ENCODE measurements at places on chromosomes 6 and 20. TPM values are rescaled to one million over a fixed set of nuclear protein-coding genes. Genes with fewer than 3 reads are reported as not detected.

GRCh38 chr6:139801571-139802321 is 427.3 kb upstream of the CITED2 start:
- DNase-seq = no peak

GRCh38 chr6:98827295-98828159 is 6.8 kb upstream of the POU3F2 start:
- DNase-seq = no peak

DNA sequence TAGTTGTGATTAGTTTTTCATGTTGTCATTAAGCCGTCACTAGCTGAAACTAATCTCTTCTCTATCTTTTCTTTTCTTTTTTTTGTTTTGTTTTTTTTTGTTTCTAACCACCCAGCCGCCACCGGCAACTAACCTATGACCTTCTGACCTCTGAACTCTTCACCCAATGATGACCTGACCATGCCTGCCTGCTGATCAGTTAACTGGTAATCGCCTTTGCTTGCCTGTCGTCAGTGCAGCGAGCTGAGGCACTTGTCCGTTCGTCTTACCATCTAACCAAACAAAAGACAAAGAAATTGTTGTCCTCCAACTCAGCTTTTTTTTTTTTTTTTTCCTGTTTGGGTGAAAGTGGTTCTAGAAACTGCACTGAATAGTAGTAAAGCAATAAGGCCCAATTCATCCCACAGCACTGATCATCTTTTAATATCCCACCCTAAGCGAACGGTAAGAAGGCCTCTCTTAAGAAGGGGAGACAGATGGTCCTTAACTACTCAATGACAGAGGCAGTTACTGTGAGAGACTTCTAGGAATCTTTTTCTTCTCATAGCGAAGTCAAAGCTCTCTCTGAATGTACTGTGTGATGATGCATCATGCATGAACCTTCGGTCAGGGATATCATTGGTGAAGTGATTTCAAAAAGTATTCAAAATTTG is 156.2 kb downstream of the QKI start:
- DNase-seq = no peak

DNA sequence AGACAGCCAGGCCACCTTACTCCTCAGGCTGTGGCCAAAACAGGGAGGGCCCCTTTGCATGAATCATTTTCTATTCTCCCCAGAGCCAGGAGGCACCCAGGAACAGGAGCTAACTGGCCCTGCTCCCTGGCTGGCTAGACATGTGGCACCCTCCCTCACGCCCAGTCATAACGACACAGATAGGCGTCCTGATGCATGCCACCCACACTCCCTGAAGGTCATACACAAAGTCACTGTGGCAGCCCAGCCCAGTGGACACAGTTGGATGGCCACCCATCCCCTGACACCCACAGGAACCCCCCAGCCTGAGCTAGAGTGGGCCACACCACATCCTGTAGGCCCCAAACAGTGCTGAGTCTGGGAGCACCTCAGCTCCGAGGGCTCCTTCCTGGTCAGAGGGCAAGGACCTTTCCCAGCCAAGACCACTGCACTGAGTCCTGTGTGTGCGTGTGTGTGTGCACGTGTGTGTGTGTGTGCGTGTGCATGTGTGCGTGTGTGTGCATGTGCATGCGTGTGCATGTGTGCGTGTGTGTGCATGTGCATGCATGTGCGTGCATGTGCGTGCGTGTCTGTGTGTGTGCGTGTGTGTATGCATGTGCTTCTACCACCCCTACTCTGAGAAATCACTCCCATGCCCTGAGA is 21.6 kb downstream of the TFEB start:
- DNase-seq = no peak

DNA sequence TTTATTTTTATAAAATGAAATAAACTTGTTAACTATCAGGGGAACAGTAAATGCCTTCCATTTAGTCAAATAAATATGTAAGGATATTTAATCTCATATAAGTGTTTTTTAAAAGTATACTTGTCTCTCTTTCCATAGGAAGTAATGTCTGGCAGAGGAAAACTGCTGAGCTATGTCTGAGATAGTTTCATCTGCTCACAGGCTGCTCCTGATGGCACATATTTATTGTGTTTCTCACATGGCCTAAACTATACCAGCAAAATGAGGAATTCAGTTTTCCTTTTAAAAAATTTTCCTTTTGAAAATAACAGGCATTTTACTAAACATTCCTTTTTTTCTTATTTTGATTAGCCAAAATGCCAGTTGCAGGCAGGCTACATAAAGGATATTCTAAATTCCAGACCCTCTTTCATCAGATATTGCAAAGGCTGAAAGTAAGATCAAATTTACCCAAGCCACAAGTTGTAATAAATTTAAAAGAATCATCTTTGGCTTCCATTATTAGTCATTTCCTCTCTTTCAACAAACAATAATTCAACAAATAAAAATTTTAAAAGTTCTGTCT is 60.1 kb upstream of the RNF146 start:
- no peak for DNase-seq

GRCh38 chr20:62448038-62448437 is 20.7 kb upstream of the RBBP8NL start:
- DNase-seq = no peak

GRCh38 chr6:111192911-111193555 is 105.7 kb downstream of the SLC16A10 start:
- DNase-seq = no peak

GRCh38 chr6:140485740-140486449 is 1111.4 kb upstream of the CITED2 start:
- no peak for DNase-seq

- DNase-seq = no peak
Measured at GRCh38 chr20:58800134-58800871, 50.4 kb downstream of the GNAS-AS1 start.

- no peak for DNase-seq
Measured at GRCh38 chr6:129966125-129966524, 52.3 kb upstream of the L3MBTL3 start.

DNA sequence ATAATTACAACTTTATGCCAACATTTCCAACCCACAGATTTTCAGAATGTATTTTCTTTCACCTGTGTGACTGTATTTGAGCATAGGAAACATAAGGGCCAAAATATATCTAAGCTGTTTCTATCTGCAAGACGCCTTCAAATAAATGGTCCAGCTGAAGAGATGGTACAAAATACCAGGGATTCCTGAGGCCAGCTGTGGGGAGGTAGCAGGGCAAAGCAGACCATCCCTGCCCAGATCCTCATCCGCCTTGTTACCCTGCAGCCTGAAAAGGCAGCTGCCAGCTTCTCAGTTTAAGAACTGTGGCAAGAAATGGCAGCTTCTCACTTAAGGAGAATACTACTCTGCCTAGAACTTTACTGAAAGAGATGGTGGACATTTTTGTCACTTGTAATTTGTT is 143.3 kb downstream of the KHDC1L start:
- no peak for DNase-seq

DNA sequence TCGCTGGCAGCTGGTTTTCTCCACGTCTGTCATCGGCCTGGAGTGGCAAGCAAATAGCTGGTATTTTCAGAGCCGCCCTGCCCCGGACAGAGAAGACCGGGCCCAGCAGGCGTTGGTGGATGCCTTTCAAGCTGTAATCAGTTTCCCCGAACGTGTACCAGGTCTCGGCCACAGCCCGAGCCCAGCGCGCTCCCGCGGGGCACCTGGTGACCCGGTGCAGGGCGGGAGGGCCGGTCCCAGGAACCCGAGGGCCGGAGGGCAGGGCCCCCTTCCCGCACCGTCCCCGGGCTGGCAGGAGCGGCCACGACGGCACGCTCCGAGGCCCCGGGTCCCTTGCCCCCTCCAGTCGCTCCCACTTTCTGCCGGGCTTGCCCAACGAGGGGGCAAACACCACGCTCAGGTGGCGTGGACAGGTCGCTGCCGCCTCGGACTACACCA is 348 bp upstream of the PYGB start:
- peak; percentile 38 for DNase-seq

DNA sequence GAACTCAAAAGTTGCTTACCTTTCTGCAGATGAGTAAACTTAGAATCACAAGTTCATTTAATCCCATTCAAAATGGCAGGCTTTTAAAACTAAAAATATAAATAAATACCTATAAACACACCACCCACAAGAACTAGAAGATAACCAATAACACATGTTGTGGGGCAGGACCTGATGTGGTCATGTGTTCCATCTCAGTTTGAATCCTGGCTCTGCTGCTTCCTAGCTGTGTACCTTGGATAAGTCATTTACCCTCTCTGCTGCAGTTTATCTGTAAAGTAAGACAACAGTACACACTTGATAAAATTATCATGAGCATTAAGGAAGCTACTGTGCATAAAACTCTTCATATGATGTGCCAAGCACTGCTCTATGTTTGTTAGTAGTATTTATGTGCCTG is 22.0 kb downstream of the TRIM27 start:
- no peak for DNase-seq

DNA sequence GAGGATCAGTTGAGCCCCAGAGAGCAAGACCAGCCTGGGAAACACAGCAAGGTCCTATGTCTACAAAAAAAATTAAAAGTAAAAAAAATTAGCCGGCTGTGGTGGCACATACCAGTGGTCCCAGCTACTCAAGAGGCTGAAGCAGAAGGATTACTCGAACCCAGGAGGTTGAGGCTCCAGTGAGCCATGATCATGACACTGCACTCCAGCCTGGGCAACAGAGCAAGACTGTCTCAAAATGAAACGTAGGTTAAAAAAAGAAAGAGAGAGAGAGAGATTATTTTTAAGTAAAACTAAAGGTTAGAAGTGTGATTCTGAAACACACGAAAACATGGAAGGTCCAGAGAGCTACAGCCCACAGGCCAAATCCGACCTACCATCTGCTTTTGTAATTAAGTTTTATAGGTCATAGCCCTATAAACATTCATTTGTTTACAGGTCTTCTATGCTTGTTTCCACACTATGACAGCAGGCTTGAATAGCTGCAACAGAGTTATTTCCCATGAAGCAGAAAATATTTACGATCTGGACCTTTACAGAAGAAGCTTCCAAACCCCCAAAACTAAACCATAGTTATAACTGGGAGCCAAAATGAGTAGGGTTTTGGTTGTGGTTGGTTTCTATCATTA is 279.7 kb downstream of the GMDS start:
- peak; percentile 16 for DNase-seq

- DNase-seq = no peak
Measured at GRCh38 chr20:48632017-48632824, 195.6 kb downstream of the PREX1 start.

GRCh38 chr6:3624250-3625136 is 127.0 kb downstream of the PXDC1 start:
- no peak for DNase-seq

- no peak for DNase-seq
Measured at GRCh38 chr20:4775322-4776078, 53.8 kb downstream of the PRND start.

DNA sequence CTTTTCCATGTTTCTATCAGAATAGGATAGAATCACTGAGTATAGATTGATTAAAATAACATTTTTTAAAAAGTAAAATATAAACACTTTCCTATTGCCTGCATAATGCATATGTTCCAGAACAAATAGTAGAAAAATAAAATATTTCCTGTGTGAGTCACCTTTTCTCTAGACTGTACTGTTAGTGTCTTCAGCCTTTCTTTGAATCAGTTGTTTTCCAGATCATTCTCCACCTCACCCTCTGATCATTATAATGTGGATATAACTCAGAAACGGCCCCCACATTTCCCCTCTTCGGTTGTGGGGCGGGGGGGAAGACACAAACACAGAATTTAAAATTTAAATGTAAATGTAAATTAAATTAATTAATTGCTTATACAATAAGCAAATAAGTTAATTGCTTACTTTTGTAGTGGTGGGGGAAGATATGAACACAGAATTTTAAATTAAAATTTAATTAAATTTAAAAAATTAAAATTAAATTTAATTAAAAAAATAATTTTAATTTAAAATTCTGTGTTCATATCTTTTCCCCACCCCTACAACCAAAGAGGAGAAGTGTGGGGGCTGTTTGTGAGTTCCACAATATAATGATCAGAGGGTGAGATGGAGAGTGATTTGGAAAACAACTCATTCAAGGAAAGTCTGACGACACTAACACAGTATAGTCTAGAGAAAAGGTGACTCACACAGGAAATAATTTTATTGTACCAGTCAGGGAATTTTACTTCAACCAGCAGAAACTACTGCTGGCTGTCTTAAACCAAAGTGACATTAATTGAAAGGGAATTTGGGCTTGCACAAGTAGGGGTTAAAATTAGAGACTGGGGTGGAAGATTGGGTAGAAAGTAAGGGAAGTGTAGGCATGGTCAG is 37.1 kb upstream of the PROKR2 start:
- DNase-seq = no peak

DNA sequence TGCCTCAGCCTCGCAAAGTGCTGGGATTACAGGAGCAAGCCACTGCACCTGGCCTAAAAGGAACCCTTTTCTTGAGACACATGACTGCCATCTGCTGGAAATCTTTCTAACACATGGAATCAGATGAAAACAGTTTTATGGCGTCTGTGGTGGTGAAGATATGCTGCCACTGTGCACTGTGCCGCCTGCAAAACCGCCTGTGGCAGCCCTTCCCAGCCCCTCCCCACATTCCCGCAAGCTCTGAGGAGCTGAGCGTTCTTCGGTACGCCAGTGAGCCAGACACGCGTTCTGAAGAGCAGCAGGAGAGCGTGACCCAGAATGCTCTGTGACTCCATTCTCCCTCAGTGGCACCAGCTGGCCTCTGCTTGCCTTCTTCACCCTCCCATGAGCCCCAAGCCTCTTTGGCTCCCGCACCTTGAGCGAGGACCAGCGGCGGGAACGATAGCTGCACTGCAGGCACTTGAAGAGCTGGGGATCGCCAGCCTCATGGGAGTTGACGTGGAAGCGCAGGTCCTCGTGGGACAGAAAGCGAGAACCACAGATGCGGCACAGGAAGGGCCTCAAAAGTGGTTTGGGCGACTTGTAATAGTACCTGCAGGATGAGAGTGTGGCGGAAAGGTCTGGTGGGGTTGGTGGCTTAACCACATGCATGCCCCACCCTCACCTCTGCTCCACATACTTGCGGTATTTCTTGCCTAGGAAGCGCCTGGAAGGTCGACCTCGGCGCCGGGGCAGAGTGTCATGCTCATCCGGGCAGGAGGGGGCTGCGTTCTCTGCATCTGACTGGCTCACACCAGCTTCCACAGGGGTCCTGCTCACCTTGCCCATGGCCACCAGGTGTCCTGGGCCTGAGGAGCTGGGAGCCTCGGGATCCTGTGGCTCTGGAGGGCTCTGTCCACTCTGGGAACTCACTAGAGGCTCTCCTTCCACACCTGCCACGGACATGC is 8.7 kb downstream of the ZNF335 start:
- no peak for DNase-seq

DNA sequence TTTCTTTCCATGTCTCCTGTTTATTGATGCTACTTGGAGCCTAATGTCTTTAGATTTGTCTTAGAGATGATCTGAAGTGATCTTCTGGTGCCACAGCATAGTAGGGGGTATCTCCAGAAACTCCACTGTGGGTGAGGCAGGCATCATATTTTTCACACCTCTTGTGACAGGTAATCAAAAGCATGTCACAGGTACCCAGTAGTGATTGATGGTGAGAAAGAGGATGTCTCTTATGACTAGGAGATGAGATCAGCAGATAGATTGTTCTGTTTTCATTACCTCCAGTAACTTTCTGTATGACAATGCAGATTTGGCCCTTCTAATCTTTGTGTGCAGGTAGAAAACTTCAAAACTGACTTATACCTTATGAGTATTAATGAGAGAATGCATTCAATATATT is 13.5 kb downstream of the NCOA7 start:
- DNase-seq = no peak

FOXA2 gene
- 23.6 TPM for polyA plus RNA-seq

EBF4 gene
- polyA plus RNA-seq = 36.0 TPM

IMPG1 gene
- polyA plus RNA-seq = 1.2 TPM

TMEM244 gene
- not detected for polyA plus RNA-seq

SERINC3 gene
- polyA plus RNA-seq = 73.0 TPM

KHDC1L gene
- 1.1 TPM for polyA plus RNA-seq

STX11 gene
- 2.1 TPM for polyA plus RNA-seq

RNF39 gene
- 0.95 TPM for polyA plus RNA-seq

FAM184A gene
- polyA plus RNA-seq = 62.5 TPM

ZSCAN16 gene
- polyA plus RNA-seq = 10.8 TPM

ANGPT4 gene
- polyA plus RNA-seq = 0.07 TPM

DEFB115 gene
- polyA plus RNA-seq = not detected

PRKN gene
- 2.4 TPM for polyA plus RNA-seq

Measured in right lung (tissue), 10 donors.